Cerebellar nuclear complex (tissue), 1 donor: ENCODE measurements at places on chromosomes 2 and 18.

GRCh38 chr18:32961538-32961937 lies 188.7 kb upstream of the KLHL14 start:
- DNase-seq, result no peak

- no peak for DNase-seq
These were observed 84.9 kb downstream of the ICOS start for GRCh38 chr2:204021290-204022081.

DNA sequence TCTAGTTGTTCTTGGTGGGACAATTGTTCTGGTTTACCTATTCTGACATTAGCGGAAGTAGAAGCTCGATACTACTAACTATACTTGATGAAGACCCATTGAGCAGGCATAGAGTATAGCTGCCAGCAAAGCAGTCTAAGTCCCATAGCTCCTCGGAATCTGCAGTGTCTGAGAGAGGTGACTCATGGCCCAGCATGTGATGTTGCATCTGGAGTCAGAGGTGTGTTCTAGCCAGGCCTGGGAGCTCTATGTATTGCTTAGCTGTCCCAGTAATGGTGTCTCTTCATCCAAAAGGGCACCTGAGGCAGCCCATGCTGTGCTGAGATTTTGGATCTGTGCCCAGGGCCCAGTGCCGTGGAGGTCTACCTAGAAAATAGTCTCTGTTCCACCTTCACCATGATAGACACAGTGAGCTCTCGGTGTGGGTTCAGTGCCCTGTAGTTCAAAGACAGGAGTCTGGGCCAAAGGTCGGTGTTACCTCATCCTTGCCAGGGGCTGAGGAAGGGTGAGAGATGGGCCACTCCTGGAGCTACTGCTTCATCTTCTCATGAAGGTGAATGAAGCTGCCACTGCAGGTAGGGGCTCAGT lies 47.3 kb downstream of the MEX3C start:
- no peak for DNase-seq

DNA sequence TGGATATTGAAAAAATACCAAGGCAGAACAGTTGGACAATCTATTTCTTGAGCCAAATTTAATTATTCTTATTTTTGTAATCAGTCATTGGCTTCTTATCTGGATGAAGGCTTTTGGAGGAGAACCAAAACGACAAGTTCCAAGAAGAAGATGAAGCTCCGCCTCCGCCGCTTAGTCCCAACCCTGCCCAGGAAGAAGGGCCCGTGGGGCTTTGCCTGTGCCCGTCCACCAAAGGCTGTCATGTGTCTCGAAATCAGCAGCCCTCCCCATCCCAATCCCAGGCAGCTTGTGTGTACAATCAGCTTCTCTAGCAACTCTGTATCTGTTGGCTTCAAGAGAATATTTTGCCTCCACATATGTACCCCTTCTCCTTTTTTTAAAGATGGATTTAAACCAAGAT lies 24.6 kb downstream of the PTRHD1 start:
- no peak for DNase-seq

DNA sequence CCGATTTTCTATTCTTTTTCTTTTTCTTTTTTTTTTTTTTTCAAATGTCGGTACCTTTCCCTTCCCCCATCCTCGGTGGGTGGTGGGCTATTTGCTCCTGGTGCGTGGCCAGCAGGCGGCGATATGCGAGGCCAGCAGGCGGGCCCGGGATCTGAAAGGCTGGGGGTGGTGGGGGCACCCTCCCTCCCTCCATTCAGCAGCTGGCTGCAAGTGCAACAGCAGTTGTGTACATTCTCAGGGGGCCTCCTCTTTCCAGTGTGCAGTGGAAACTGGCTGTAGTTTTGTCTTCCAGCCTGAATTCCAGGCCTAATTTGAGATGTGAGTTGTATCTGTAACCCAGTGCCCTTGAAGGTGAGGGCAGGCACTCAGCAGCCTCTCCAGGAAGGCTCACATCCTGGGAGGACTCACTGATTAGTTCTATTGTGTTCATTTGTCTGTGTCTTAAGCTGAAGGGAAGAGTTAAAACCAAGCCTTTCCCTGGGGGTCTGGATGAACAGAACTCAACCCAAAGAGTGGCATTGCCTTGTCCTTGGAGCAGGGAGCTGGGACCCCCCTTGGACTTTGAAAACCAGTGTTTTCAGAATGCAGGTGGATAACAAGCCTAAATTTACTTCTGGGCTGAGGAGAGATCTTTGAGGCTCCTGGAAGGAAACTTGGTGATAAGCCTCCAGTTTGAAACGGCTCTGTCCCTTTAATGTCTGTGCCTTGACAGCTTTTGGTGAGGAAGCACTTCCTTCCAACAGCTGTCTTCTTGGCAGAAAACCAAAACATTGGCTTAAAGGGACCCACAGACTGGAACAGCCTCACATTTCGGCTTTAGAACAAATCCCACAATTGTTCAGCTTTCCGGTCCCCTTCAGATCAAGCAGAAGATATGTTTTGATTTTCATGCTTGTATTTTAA lies 3.3 kb downstream of the MYCN start:
- no peak for DNase-seq

GRCh38 chr2:217713395-217714286 lies 289.2 kb downstream of the TNS1 start:
- DNase-seq, result no peak
